ENCODE measurements at places on chromosomes 7 and 10.

DNA sequence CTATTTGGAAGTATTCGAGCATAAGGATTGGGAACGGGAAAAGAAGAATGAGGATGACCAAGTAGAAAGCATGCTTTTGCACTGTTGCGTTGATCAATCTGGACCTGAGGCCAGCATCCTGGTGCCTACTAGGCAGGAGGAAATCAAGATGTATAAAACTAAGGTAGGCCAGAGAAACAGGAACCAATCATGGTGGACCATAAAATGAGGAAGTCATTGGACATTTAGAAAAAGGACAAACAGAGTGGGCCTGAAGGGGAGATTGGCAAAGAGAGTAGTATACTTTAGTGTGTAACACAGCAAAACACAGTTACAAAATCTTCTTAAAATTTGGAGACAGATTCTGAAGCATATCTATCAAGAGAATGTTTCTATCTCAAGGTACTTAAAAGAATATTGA is 171.1 kb upstream of the FZD1 start:
- no peak for DNase-seq

DNA sequence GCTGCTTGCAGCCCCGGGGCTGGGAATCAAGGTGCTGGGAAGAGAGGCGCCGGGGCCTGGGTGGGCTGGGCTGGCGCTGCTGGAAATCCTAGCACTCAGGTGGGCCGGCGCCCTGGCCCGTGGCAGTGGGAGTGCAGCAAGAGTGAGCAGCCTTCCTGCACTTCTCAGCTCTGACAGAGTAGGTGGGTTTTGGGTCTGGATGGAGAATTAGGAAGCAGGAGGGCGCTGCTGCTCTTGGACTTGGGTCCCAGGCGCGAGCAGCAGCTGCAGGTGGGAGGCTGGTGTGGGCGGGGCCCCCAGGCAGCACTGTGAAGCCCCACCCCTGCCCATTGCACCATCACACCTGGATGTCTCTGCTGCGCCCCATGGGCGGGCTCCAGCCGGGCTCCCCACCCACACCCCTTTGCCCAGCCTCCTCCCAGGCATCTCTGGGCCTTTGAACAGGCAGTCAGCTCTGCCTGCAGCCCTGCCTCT is 6.0 kb downstream of the BRI3 start:
- no peak for DNase-seq

GRCh38 chr10:44647877-44648542 is 263.1 kb upstream of the CXCL12 start:
- no peak for DNase-seq

GRCh38 chr10:511101-511848 is 178.2 kb downstream of the DIP2C start:
- DNase-seq, result peak; percentile 77

GRCh38 chr7:16929146-16929762 is 47.5 kb upstream of the AGR3 start:
- DNase-seq, result no peak

DNA sequence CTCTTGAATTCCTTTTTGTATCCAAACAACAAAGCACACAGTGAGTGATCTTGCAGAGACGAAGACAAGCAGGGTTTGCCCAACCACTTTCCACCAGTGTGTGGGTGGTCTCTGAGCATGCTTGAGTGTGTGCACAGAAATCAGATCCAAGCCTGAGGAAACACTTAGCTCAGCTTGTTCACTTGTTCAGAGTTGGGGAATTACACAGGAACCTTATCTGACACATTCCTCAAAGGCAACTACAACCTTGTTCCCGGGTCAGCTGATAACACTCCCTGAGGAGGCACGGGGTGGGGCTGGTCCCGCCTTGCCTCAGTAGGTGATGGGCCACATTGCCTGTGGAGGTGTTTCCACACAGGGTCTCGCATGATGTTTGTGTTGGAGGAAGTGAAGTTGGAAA is 216.9 kb downstream of the DYNC1I1 start:
- DNase-seq, result no peak

- no peak for DNase-seq
These were observed 1382.6 kb downstream of the GATA3 start for GRCh38 chr10:9437131-9437530.

GRCh38 chr7:123183431-123183830 is 16.3 kb downstream of the SLC13A1 start:
- DNase-seq, result no peak

GRCh38 chr7:19707240-19707639 is 1.6 kb downstream of the POLR1F start:
- no peak for DNase-seq

DNA sequence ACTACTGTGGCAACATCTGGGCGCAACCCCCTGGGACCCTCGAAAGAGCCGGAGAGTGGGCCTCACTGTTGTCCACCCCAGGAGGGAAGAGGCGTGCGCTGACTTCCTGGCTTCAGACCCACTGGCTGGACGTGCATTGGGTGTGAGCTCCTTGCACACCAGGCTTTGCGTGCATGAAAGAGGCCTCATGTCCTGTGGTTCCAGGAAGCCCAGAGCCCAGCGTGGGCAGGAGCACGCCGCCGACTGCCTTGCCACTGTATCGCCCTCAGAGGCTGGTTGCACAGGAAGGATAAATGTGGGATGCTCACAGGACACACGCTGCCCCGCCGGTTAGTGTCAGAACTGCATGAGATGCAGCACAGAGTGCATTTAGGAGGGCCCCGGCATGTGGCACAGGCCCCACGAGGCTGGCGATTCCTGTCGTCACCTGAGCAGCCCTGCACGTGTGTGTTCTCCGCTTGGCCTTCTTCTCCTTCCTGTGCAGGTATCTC is 8.5 kb upstream of the JAKMIP3 start:
- DNase-seq, result no peak

- no peak for DNase-seq
These were observed at the start of gene ACTA2 for GRCh38 chr10:88952647-88953111. Gene ACTA2, minus strand, starts transcription at chr10:88952773. Its CDS starts 3,843 bp downstream, at chr10:88948930.

DNA sequence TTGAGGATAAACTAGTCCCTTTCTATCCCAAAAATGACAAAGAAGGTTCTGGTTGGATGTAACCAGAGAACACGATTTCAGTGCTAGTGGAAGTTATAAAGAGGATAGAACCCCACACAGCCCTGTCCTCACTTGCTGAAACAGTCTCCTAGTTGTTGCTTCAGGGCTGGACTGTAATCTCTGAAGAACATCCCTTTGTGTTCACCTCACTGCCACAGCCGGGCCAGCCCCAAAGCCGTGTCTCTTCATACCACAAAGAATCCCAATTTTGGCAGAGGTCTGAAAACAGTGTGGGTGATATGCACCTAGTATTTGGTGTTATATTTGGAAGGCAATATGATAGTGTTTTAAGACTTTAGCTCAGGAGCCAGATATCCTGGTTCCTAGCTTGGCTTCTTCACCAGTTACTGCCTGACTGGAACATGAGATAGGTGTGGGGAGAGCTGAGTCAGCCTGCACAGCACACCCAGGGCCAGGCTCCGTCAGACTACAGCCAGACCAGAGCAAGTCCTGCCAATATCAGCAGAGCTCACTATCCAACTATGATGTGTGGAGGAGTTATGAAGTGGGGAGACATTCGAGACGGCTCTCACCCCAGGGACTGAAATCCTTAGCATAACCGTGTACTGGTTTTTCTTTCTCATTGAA is 21.2 kb downstream of the CYP3A4 start:
- DNase-seq, result no peak

DNA sequence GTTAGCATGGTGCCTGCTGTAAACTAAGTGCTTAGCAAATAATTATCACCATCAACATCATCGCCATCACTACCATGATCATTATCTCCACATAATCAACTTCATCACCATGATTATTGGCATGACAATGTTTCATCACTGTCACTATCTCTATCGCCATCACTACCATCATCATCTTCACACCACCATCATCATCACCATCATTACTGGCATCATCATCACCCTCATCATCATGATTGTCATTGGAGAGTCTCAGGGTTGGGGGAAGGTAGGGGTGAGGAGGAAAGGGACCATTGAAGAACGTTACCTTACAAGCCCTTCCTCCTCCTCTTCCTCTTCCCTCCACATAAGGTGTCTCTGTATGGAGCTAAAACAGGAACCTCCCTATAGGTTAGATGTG is 54.9 kb upstream of the GPR26 start:
- no peak for DNase-seq

GRCh38 chr7:70098905-70099672 is 500.8 kb downstream of the AUTS2 start:
- no peak for DNase-seq

DNA sequence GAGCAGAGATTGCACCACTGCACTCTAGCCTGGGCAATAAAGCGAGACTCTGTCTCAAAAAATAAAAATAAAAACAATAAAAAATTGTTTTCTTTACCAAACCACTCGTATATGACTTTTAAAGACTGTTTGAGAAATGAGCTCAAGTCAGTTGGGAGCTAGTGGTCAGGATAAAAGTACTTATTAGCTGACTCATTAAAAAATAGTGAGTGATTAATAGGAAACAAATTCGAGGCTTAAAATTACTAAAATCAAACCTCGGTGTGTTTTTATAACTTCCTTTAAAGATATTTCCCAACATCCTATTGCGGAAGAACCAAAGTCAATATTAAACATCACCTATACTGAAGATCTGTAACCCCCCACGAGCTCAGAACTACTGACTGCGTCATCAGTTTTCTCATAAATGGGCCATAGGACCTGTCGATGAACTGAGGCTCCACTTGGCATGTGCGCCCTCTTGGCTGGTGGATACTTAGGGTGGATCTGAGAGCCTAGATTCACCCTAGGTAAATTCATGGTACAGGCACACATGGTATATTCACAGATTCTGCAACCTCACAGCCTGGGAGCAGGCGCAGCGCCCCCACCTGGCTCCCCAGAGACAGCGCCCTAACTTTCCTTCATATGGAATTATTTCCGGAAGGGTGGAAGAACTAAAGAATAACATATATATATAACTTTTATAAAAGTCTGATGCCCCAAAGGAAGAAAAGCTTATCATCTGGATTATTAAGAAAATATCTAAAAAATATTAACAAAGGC is 9.2 kb downstream of the MKI67 start:
- DNase-seq, result no peak

DNA sequence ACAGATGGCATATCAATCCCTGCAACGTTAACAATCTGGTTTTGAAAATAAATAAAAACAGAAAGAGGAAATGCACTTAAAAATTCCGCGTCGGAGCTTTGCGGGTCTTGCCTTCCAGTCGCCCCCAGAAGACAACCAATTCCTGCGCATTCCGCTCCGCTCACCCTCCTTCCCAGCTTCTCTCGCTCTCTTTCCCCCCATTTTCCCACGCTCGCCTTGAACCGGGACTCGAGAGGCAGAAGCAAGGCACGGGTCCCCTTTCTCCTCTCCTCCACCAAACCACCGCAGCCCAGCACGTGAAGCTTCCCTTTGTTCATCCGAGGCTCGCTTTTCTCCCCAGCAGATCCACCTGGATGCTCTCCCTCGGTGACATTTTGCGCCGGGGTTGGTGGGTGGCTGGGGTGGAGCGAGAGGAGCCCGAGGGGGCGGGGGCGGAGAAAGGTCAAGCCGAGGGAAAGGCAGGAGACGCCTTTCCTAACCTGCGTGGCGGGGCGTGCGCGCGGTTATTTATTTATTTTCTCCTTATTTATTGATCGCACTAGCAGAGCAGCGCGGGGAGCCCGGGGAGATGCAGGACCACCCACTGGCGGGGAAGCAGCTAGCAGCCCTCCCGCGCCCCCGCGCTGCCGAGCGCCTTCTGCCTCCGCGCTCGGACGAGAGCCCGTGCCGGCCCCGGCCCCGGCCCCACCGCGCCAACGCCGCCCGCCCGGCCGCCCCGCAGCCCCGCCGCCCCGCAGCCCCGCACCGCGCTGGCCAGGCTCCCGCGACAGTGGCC is at the start of gene KCND2:
Gene KCND2 (plus strand): TSS at position 475 of the 775 bp plus-strand sequence.
- no peak for DNase-seq

DNA sequence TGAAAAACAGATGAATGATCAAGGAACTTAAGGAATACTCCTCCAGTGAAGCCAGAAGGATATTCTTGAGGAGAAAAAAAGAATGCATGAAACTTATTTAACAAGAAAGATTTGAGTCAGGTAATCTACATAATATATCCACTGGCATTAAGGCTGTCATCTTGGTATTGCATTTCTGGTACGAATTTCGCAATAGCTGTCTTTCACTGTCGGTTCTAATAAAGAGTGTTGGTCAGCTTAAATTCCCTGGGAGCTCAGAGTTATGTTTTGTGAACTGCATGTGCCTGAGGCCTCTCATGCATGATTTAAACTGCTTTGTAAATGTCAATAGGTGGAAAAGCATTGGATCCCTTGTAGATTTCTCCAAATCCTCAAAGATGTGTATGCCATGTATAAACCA is 565.3 kb upstream of the GALNT17 start:
- no peak for DNase-seq

- no peak for DNase-seq
These were observed 205.3 kb downstream of the HTR7 start for GRCh38 chr10:90652519-90652918.

Data from NCI-H460 (cell line).